ENCODE measurements at places on chromosomes 16 and 17.

- DNase-seq: no peak
Measured at GRCh38 chr17:69898601-69899000, 176.4 kb upstream of the KCNJ16 start.

DNA sequence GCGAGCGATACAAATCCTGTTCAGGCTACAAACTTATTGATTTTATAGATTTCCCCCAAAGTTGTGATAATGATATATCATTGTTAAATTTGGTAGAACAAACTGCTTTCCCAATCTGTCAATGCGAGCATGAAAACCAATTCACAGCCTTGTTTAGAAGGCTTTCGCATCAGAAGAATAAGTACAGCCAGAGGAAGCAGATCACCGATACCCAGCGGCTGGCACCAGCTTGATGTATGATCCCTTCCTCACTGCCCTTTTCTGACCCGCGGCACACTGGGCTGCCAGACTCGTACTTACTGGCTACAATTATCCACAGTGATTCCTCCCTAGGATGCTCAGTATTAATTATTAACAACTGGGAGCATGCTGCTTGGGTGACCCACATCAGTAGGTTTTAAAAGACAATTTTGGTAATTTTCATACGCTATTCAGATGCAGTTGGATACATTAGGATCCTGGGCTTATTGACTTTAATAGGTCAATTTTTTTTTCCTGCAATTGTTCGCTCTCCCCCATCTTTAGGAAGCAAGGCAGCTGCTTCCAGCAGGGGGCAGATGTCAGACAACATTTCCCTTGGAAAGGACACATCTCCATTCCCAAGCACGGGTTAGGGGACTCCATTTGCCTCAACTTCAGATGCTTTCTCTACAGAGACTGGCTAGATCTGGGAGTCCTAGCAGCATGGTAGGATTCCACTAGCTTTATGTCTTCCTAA is 582.7 kb upstream of the PSMD7 start:
- DNase-seq: no peak

- DNase-seq: no peak
Measured at GRCh38 chr16:22641131-22641628, 130.5 kb downstream of the NPIPB5 start.

DNA sequence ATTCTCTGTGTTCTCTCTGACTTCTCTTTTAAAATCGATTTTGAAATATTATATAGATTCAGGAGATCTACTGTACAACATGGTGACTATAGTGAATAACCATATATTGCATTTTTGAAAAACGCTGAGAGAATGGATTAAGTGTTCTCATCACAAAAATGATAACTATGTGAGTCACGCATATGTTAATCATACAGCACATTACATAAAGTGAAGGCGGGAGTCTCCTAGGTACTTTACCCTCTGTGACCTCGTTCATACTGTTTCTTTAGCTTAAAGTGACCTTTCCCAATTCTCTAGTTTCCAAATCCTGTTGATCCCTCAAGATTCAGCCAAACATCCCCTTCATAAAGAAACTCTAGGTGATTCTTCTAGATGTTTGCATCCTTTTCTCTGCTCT is 3.1 kb upstream of the KRTAP3-2 start:
- no peak for DNase-seq

- DNase-seq: no peak
Measured at GRCh38 chr17:58576679-58577367, 62.4 kb upstream of the MTMR4 start.
